ENCODE measurements at places on chromosomes 2 and 18. TPM values are rescaled to one million over a fixed set of nuclear protein-coding genes. Genes with fewer than 3 reads are reported as not detected.
A peak's percentile ranks its signal among the peaks of the same experiment; 100 is the strongest.

- peak; percentile 41 for DNase-seq
These were observed 16.3 kb upstream of the GPR39 start for GRCh38 chr2:132400169-132400900.

The NAT8 gene
- total RNA-seq = not detected

DNA sequence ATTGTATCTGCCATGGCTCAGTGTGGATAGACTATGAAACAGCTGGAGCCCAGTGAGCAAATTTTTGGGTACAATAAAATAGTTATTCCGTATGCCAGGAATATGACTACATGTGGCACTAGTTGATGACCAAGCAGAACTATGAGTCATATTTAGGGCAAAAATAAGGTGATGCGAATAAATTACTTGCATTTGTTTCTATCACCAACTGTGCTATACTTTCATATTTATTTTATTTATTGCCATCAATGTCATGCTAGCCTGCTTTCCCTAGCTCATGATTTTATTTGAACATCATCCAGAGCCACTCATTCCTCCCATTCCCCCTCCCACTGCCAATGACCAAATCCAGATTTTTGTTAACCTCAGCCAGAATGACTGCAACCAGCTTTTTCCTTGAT lies 13.3 kb upstream of the FAP start:
- DNase-seq = peak; percentile 19

The GATA6 gene
- total RNA-seq = 42.3 TPM

- peak; percentile 7 for DNase-seq
These were observed 594.1 kb downstream of the SATB2 start for GRCh38 chr2:198863655-198864054.

The MAP3K19 gene
- total RNA-seq = not detected
